ENCODE measurements at places on chromosomes 1 and 21. TPM values are rescaled to one million over a fixed set of nuclear protein-coding genes. Genes with fewer than 3 reads are reported as not detected.

C1orf122 gene
- total RNA-seq = 63.3 TPM

PRMT2 gene
- total RNA-seq = 75.0 TPM

RBP7 gene
- total RNA-seq = not detected

ARTN gene
- total RNA-seq = 4.4 TPM

VPS13D gene
- total RNA-seq = 22.7 TPM

CDK18 gene
- total RNA-seq = 1.2 TPM

SHE gene
- not detected for total RNA-seq

SLC5A3 gene
- total RNA-seq = 33.2 TPM

HHIPL2 gene
- total RNA-seq = 3.9 TPM

PDZK1IP1 gene
- total RNA-seq = 0.81 TPM

SHISAL2A gene
- total RNA-seq = 0.15 TPM

DFFA gene
- total RNA-seq = 24.7 TPM

GPR37L1 gene
- total RNA-seq = not detected

SLC1A7 gene
- total RNA-seq = not detected

PIGK gene
- 82.7 TPM for total RNA-seq

S100A9 gene
- total RNA-seq = not detected

CR2 gene
- total RNA-seq = not detected

- peak; percentile 17 for DNase-seq
Observed at GRCh38 chr1:217402301-217402700, 228.6 kb downstream of the GPATCH2 start.

DNA sequence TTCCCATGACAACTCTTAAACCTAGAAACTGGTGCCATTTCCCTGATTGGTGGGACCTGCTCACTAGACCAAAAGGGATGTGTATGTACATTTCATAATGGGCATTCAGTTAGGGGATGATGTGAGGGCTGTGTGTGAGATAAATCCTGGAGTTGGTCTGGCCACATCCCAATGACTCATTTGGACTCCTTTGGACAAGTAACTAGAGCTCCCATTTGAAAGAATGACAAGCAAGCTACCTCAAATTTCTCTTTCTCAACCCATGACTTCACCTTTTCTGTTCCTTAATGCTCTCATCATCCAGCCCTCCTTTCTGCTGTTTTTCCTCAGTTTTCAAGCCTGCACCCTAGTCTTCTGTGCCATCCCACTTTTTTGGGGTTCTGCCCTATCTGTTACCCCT is 27.9 kb downstream of the EBNA1BP2 start:
- peak; percentile 78 for DNase-seq

GRCh38 chr1:243693800-243694199 is 156.2 kb downstream of the AKT3 start:
- no peak for DNase-seq

GRCh38 chr1:112389689-112390088 is 6.3 kb upstream of the CTTNBP2NL start:
- no peak for DNase-seq

GRCh38 chr1:245990315-245991022 is 516.6 kb downstream of the SMYD3 start:
- no peak for DNase-seq

- DNase-seq = no peak
Observed at GRCh38 chr1:189563784-189564183, 913.9 kb downstream of the BRINP3 start.

GRCh38 chr1:203649999-203650836 is 23.6 kb downstream of the ATP2B4 start:
- DNase-seq = peak; percentile 80

DNA sequence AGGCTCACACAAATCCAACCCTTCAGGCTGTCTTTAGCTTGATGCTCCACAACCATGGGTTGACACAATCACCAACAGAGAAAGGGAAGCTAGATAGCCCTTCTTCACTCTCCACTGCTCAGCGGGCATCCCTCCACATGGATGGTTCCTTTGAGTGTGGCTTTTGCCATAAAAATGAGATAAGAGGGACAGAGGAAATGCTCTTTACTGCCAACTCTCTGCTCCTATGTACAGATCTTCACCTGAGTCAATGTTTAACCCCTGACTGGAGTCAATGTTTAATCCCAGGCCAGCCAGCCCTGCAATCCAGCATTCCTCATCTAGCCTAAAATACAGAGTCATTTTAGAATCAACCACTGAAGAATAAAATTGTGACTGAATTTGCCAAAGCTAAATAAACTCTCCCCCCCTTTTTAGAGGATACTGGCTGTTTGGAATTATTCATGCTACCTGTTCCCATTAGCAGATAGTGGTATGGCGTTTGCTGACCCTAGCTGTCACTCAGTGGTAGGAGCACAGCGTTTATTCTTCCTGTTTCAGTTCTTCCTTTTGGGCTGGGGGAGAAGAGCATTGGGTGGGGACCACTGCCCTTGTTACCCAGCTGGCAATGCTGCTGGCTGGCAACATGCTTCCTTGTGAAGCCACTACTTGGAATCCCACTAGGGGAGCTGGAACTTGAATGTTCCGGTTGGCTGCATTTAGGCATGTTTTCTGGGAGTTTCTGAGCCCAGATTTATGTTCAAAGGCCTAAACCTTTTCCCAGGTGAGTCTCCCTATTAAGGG is 5.2 kb upstream of the PIGR start:
- DNase-seq = no peak

DNA sequence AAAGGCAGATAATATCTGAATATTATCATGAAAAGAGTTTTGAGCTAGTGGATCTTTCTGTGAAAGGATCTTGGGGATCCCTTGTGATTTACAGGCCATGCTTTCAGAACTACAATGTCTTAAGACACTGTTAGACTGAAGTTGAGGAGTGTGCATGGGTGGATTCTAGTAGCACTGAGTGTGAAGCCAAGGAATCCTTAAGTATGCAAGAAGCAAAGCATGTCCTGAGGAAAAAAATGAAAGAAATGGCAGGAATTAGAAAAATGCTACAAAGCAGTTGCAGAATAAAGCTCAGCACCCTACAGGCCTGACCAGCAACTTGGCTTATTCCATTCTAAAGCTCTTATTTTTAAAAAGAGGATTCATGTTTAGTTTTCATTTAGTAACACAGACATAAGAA is 11.9 kb downstream of the STX6 start:
- peak; percentile 38 for DNase-seq

- DNase-seq = no peak
Observed at GRCh38 chr21:44582055-44582454, 1.7 kb upstream of the KRTAP10-5 start.

- no peak for DNase-seq
Observed at GRCh38 chr21:45570071-45570470, 27.8 kb upstream of the SLC19A1 start.

DNA sequence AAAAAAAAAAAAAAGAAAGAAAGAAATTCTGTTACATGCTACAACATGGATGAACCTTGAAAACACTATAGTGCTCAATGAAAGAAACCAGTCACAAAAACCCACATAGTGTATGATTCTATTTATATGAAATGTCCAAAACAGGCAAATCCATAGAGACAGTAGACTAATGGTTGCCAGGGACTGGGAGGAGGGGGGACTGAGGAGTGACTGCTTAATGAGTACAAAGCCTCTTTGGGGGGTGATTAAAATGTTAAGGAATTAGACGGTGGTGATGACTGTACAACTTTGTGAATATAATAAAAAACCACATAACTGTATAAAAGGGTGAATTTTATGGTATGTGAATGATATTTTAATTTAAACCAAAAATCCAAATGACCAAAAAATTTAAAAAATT is 116.0 kb upstream of the GUCA2B start:
- DNase-seq = peak; percentile 56

GRCh38 chr1:41158966-41159365 is 83.1 kb downstream of the SCMH1 start:
- DNase-seq = no peak

GRCh38 chr1:237562242-237562823 is 328.4 kb downstream of the ZP4 start:
- peak; percentile 57 for DNase-seq

DNA sequence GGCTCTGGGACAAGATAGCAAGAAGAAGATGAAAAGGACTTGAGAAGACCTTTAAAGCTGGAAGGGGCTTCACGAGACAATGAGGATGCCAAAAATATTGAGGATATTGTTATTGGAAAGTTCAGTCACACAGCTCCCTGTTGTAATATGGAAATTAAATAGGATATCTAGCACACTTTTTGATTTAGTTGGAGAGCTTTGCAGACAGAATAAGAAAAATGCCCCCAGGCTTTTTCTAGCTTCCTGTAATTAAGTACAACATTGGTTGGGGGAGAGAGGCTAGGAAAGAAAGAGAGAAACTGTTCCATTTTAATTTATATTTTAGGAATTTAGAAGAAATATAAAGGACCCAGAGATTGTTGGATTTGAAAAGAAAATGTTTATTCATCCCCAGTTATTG is 27.5 kb downstream of the RBM11 start:
- DNase-seq = no peak

DNA sequence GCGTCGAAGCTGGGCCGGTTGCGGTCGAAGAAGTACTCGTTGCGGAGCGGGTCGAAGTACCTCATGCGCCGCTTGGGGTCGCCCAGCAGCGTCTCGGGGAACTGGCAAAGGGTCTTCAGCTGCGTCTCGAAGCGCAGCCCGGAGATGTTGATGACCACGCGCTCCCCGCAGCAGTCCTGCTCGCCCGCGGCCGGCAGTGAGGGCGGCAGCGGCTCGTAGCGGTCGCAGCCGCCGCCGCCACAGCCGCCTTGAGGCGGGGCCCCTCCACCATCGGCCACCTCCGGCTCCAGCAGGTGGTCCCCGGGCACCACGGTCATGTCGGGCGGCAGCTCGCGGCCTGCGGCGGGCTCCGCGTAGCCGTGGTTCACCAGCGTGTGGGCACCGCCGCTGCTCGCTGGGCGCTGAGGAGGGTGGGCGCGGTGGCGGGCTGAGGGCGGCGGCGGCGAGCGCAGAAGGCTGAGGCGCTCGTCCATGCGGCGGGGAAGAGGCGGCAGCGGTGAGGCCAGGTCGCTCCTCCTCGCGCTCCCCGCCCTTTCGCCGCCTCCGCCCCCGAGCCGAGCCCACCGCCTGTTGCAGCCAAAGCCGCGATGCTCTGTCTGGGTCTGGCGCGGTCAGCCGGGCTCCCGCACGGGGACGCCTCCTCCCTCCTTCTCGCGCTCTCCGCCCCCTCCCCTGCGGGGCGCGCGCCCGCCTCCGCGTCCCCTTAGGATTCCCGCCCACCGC is at the start of gene KCNA3:
Gene KCNA3 (minus strand): TSS at position 604 of the 723 bp plus-strand sequence. CDS start 131 bp downstream, at position 473.
- DNase-seq = no peak

- peak; percentile 11 for DNase-seq
Observed at GRCh38 chr1:231032963-231033362, 7.1 kb downstream of the FAM89A start.

GRCh38 chr1:175364424-175365076 is 172.0 kb upstream of the KIAA0040 start:
- no peak for DNase-seq

DNA sequence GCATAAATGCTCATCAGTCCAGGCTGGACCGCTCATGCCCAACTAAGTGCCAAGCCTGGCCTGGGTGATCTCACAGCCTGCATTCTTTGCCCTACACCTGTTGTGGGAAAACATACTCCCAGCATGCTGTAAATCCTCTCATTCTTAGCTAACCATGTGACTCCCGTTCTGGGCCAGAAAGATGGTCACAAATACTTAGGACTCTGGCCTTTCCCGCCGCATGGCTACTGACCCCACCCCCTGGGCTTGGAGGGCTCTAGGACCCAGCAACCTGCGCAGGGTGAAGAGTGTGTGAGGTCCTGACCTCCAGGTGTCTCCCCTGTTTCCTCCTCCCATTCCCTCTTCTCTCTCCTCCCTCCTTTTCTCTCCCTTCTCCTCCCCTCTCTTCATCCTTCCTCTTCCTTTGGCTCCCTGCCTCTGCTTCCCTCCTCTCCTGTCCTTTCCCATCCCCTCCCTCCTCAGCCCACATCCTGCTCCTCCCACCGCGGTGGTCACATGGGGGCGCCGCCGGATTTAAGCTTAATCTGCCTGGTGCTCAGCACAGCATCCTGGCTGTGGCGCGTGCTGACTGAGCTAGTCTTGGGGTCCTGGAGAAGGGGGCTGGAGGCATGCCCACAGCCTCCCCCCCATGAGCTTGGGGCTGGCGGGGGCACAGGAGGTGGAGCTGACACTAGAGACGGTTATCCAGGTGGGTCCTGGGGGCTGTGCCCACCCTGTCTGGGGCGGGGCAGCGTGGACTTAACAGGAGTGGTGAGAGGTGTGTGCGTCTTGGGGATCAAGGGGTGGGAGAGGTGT is at the start of gene CROCC:
Gene CROCC (plus strand): TSS at position 541 of the 795 bp plus-strand sequence. CDS start 88 bp downstream, at position 629.
- DNase-seq = no peak

GRCh38 chr1:203052601-203053000 is 26.3 kb downstream of the PPFIA4 start:
- DNase-seq = no peak

DNA sequence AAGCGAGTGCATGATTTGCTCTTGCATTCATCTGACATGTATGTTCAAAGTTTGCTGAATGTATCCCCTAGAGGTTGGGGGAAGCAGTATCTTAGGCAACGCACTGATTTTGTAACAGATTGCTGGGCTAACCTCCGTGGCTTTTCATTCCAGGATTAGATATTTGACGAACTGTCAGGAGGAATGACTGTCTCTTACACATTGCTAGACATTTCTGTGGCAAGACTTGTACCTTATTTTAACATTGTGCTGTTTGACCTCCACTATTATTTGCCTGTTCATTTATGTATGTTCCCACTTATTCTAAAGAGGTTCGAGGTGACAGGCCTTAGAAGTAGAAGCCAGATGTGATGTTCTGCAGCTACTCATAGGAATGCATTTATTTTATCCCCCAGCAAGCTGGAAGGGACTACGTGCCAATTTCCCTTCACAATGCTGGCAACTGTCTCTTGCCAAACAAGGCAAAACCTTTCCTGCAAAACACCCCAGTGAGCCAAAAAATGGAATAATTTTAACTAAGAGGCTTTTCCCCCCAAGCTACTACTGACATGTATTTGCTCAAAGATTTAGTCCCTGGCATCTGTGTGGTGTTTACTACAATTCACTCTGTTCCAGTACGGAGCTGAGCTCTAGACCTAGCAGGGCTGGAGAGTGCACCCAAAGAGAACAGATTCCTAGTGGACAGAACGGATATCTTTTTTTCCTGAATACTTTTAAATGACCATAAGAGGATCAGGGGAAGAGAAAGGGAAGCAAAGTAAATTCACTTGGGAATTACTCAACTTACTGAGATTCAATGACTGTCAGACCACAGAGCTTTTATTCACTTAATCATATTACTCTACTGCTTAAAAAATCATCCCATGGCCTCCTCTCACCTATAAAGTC is 646.2 kb downstream of the SMYD3 start:
- DNase-seq = peak; percentile 26

GRCh38 chr1:52072291-52072690 is 16.2 kb downstream of the BTF3L4 start:
- no peak for DNase-seq

DNA sequence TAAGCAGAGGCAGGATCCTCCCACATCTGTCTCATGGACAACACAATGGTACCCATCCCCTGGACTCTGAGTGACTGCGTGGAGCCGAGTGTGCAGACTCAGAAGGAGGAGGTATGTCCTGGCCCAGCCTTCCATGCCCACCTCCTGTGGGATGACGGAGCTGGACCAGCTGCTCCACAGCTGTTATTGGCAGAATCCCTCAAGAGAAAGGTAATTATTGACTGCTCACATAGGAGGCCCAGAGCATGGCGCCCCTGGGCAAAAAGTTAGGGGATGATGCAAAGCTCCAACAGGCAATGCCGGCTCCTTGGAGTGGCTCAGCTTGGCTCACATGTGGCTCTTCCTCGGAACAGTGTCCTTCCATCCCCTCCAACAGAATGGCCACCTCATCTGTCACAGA is 12.2 kb upstream of the ACTRT2 start:
- no peak for DNase-seq

- no peak for DNase-seq
Observed at GRCh38 chr1:226671277-226671676, 67.8 kb downstream of the ITPKB start.

GRCh38 chr1:101311146-101311920 is 74.5 kb downstream of the S1PR1 start:
- DNase-seq = no peak

Data from M059J (cell line).